ENCODE measurements at places on chromosomes 7 and 10. TPM values are rescaled to one million over a fixed set of nuclear protein-coding genes. Genes with fewer than 3 reads are reported as not detected.

The CUZD1 gene
- 0.52 TPM for total RNA-seq

The SFRP4 gene
- total RNA-seq = 95.2 TPM

The SPDYE2B gene
- total RNA-seq = not detected

The SORBS1 gene
- total RNA-seq = 1.6 TPM

The NCOA4 gene
- 128 TPM for total RNA-seq

The SLC13A1 gene
- not detected for total RNA-seq

The CALCR gene
- not detected for total RNA-seq

The FAM24B gene
- 2.2 TPM for total RNA-seq

The KIF5B gene
- total RNA-seq = 179 TPM

The TRAPPC14 gene
- 4.8 TPM for total RNA-seq

The CADPS2 gene
- 18.3 TPM for total RNA-seq

The MMD2 gene
- total RNA-seq = not detected

The TSPAN13 gene
- 5.8 TPM for total RNA-seq

The HERC4 gene
- total RNA-seq = 108 TPM

The PRKCQ gene
- total RNA-seq = not detected

The GAD2 gene
- not detected for total RNA-seq

The PLAU gene
- 110 TPM for total RNA-seq

The CYP3A7 gene
- not detected for total RNA-seq

The PBLD gene
- total RNA-seq = 4.4 TPM

The AOAH gene
- not detected for total RNA-seq

The SMO gene
- total RNA-seq = 17.6 TPM

The DLG5 gene
- total RNA-seq = 59.4 TPM
